ENCODE measurements at places on chromosomes 7 and 10.

DNA sequence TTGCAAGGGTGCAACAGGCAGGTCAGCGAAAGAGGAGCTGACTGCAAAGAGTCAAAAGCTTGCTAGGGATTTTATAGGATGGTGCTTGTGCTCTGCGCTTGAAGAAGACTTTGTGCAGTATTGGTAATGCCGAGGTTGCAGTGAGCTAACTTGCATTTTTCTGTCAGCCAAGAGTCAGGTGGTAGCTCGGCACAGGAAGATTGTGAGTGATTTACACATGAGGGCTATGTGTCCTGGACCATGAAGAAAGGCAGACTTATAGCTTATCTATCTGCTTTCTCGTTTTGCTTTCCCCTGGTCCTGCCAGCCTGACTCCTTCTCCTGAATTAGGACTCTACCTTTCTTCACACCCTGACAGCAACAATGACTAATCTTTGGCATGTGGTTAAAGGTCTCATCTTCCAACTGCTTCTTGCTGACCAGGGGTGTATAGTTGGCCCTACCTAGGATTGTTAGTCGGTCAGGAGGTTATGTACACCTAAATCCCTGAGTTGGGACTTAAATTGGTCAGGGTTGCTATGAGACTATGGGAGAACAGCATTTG, 4.1 kb upstream of the SYPL1 start:
- no peak for DNase-seq

GRCh38 chr10:109773288-109774120, 149.8 kb downstream of the XPNPEP1 start:
- DNase-seq, result peak; percentile 65

GRCh38 chr7:102021841-102022618, 204.6 kb downstream of the CUX1 start:
- DNase-seq, result no peak

GRCh38 chr7:110386913-110387312, 704.0 kb upstream of the LRRN3 start:
- no peak for DNase-seq

- DNase-seq, result no peak
Measured at GRCh38 chr10:19531324-19531723, 284.9 kb upstream of the PLXDC2 start.

DNA sequence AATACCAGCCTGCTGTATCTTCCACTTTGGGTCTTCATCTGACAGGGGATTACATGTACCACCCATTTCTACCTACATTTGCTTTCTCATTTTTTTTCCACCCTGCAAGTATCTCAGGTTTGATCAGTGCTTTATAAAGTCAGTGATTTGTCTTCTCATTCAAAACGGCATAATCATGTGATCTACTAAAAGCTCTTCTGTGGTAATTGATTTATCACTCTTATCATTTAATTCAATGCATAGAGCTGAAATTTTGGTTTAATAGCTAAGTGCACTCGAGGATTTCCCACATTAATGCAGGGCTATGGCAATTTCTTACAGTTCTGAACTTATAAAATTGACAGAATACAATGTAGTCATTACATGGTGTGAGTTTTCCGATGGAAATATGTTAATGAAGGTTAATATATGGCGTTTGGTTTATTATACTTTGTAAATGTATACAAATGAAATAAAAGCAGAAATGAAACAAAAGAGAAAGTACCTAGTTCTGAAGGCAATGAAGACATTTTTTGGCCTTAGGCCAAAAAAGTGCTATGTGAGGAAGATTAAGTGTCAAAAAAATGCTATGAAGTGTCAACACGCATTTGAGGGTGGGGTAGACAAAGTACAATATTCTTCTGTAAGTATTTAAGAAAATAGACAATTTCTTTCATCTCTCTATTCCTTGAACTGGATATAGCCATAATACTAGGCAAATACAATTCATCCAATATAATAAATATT, 457.3 kb downstream of the ETV1 start:
- peak; percentile 23 for DNase-seq

- DNase-seq, result peak; percentile 58
Measured at GRCh38 chr10:43091846-43092245, 15.0 kb downstream of the RET start.

DNA sequence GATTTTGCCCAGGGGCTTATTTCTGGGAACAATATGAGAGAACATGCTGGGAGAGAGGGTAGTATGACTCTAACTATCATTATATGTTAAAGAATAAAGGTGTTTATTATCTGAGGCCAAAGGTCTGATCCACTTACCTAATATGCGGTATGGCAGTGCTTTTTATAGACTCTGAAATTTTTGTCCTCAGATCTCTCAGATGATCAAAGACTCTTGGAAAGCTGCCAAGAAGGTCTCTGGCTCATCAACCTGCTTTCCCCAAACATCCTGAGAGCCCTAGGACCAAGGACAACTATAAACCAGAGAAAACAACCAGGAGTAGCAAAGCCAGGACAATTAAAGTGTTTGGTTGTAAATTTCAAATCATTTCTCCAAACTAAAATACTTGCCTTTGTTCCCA, 255.7 kb upstream of the LRRN3 start:
- peak; percentile 10 for DNase-seq

GRCh38 chr7:151683615-151684407, 164.1 kb upstream of the RHEB start:
- no peak for DNase-seq

DNA sequence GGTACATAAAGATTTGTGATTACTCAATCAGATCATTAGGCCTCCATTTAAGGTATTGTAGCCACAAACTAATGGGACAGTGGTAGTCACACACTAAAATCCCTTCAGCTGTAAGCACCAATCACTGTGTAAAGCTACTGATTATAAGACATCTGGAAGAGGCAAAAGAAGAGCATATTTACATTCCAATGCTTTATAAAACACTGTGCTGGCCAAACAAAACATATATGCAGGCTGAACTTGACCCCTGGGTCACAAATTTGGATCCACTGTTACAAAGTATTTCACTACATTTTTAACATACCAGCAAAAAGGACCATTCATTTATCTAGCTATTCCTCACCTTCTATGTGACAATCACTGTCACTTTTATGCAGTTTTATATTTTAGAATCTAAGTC, 41.4 kb upstream of the ANLN start:
- DNase-seq, result no peak

DNA sequence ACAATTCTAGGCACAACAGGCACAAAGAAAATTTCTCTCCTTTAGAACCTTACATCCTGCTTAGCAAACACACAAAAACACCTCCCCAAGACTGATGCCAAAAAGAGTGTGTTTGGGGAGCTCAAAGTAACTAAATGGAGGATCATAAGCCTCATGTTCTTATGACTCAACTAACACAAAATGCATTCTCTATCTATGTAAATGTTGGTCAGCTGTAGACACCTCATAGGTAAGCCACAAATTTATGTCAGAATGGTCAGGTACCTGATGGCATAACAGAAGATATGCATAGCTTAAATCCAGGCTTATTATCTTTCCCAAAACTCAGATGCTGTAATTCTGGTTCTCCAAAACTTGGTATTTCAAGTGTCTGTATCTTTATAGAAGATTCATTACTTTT, 315.1 kb downstream of the C7orf25 start:
- no peak for DNase-seq

GRCh38 chr10:28678687-28679457, 1.6 kb downstream of the BAMBI start:
- DNase-seq, result peak; percentile 75

DNA sequence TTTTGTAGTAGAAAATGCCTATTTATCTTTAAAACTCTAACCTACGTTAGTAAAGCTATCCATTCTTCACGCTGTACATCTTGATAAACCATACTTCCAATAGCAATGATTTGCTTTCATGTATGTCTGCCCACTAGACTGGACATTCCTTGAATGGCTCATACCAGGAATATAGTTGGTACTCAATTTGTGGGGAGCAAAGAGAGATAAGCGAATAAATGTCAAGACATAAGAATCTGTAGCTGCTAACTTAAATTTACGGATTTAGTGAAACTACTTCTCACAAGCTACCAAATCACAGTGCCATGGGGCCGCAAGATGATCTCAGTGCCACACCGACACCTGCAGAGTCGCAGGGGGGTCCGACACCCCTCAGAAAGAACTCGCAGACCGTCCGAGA, 763 bp upstream of the RALA start:
- DNase-seq, result no peak

- peak; percentile 65 for DNase-seq
Measured at GRCh38 chr7:17298840-17299482, 509 bp downstream of the AHR start.

DNA sequence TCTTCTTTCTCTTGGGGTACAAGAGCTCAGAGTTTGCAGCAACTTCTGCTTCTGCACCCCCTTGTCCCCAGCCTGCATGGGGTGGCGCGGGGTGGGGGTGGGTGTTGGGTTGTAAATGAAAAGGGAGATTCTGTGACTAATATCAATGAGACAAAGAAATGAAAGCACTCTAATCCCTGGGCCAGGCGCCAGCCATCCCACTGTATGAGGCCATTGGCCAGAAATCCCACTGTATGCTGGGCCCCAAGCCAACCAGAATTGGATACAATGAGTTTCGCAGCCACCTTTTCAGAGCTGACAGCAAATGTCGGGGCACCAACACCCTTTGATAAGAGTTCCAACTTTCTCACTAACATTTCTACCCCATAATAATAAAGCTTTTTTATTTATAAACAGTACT, 10.9 kb upstream of the PTN start:
- DNase-seq, result no peak

DNA sequence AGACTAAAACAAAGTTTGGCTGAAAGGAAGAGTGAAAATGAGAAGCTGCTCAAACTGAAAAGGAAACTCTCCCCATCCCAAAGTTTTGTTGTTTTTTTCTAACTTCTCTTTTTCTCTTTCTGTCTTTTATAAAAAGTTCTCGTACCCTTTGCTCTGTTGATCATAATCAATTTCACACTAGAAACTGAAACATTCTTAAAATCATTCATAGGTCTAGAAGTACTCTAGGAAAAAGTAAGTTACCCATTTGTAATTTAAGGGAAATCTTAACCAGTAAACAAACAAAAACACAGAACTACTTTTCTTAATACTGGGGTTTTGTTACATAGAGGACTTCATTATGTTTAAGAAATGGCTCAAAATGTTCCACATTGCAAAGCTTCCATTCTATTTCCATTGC, 339.8 kb downstream of the SEMA3D start:
- DNase-seq, result no peak

DNA sequence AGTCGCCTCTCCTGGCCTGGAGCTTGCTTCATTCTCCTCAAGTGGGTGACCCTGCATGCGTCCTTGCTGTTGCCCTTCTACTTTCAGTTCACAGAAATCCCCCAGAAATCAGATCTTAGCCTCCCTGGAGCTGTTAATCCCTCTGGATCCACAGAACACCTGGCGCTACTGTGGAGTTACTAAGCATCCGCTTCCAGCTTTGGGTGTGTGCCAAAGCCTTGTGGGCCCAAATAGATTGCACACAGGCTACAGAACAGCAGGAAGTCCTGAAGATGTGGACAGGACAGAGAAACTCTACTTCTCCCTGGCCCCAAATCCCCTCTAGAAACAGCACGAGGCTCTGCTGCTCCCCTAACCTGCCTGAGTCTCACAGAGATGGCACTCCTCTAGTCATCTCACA, 36.6 kb upstream of the PDLIM1 start:
- DNase-seq, result no peak

- DNase-seq, result no peak
Measured at GRCh38 chr10:131833013-131833412, 67.8 kb upstream of the PPP2R2D start.

DNA sequence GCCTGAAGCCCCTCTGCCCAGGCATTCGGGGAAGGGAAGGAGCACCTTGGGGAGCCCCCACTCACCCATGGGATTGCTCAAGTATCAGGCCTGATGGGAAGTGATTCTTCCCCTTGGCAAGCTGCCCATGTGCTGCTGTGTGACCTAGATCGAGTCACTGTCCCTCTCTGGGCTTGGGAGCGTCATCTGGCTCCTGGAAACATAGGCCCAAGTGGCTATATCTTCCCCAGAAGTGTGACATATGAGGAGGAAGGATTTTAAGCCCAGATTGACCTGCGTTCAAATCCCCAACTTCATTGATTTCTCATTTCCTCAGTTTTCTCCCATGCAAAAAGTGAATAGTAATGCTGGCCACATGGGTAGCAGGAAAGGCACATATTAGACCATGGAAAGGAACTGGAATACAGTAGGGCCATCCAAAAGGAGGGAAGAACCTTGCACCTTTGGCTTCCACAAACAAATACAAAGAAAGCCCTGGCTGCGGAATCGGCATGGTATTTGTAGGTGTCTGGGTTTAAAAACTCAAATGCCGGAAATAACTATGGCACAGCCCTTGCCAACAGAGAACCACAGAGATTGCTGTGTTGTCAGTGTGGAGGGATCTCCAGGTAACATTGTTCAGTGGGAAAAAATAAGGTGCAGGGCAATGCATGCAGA, 169.5 kb upstream of the ZMIZ1 start:
- DNase-seq, result no peak

DNA sequence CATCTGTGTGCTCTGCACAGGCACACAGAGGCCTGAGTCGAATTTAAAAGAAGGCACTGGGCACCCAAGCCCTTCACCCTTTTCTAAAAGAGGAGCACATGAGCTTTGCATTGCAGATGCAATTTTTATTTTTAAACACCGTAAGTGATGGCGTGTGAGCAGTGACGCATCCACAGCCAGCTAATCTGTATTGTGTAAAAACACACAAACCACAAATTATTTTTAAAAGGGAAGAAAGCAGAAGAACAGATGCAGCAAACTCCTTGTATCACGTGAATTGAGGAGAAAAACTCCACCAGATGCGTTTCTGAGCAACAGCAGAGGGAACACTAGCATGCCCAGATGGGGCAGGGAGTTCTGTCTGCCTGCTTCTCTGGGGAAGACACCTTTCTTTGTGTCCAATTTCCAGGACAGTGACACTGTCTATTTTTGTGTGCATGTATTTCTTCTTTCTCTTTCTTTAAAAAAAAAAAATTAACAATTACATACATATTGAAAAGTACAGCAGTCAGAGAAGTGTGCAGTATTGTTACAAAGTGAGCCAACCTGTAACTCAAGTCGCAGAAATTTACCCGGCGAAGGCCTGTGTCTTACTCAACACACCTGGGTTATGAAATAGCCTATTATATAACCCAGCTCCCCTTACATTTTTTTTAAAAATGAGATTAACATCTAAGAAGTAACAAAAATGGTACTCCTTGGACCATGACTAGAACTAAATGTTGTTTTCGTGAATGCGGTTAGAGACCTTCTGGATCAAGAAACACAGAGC, 39.2 kb downstream of the EEPD1 start:
- DNase-seq, result peak; percentile 90

DNA sequence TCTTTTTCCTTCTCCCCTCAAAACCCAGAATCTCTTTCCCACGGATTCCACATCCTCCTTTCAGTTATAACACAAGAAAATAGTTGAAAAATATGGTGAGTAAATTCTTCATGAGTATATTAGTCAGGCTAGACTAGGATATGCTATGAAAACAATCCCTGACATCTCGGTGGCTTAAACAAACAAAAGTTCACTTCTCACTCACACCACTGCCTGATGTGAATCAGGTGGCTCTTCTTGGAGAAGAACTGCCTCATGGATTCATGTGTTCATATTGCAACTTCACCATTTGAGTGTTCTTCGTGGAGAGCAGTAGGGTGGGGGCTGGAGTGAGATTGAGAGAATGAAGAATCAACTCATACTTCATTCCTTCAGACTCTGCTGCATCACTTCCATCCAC, 204.1 kb downstream of the PHF14 start:
- DNase-seq, result no peak

- no peak for DNase-seq
Measured at GRCh38 chr7:27462575-27463270, 200.0 kb downstream of the HIBADH start.

GRCh38 chr10:72694476-72695369, 2.8 kb downstream of the MCU start:
- DNase-seq, result peak; percentile 77
